ENCODE measurements at places on chromosomes 12 and 14.
A peak's percentile ranks its signal among the peaks of the same experiment; 100 is the strongest.

GRCh38 chr12:12774791-12775190 is 10.7 kb upstream of the APOLD1 start:
- DNase-seq: no peak

GRCh38 chr14:76950055-76951020 is 78.2 kb downstream of the IRF2BPL start:
- no peak for DNase-seq

DNA sequence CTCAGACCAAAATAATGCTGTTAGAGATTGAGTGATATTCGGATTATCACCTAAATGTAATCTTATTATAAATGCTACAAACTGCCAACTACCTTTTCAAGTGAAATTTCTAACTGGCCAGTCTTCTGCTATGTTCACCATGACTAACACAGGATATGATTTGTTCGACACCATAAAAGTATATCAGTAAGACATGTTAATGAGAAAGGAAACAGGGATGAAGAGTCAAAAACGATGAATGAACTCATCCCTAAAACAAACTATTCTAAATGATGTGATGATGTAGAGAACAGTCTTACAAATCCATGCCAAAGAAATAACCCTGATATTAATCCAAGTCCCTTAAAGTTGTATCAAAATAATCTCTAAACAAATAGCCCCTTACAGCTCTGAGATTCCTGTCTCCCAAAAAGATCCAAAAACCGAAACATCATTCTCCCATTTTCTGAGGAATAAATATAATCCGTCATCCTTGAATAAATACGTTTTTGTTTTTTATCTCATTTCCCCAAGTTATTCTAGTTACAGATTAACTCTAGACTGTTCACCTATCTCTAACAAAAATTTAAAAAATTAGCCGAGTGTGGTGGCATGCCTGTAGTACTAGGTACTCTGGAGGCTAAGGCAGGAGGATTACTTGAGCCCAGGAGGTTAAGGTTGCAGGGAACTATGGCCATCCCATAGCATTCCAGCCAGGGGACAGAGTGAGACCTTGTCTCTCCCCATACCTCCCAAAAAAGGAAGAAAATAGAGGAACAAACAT is 9.1 kb downstream of the SCAF11 start:
- no peak for DNase-seq

GRCh38 chr14:80776657-80777056 is 164.9 kb downstream of the CEP128 start:
- DNase-seq: no peak

- no peak for DNase-seq
Measured at GRCh38 chr12:52801773-52802172, 5.9 kb upstream of the KRT3 start.

GRCh38 chr14:45811155-45811554 is 558.2 kb upstream of the MIS18BP1 start:
- no peak for DNase-seq

GRCh38 chr12:1778911-1779310 is 41.5 kb upstream of the LRTM2 start:
- no peak for DNase-seq

DNA sequence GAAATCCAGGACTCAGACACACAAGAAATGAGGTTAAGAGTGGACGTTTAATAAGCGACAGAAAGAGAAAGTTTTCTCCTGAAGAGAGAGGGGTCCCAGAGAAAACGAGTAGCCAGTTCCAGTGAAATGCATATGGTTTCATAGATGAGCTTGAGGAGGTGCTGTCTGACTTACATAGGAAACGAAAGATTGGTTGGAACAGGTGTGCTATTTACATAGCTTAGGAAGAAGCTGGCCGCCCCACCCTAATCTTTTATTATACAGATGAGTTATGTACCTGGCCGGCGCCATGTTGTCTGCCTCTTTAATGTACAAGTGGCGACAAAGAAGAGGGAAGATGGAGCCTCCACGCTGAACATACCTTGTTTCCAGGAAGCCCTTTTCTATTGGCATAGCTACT is 223.0 kb downstream of the SLC6A15 start:
- no peak for DNase-seq

GRCh38 chr14:24238123-24238522 is 4.3 kb downstream of the TINF2 start:
- peak; percentile 40 for DNase-seq

DNA sequence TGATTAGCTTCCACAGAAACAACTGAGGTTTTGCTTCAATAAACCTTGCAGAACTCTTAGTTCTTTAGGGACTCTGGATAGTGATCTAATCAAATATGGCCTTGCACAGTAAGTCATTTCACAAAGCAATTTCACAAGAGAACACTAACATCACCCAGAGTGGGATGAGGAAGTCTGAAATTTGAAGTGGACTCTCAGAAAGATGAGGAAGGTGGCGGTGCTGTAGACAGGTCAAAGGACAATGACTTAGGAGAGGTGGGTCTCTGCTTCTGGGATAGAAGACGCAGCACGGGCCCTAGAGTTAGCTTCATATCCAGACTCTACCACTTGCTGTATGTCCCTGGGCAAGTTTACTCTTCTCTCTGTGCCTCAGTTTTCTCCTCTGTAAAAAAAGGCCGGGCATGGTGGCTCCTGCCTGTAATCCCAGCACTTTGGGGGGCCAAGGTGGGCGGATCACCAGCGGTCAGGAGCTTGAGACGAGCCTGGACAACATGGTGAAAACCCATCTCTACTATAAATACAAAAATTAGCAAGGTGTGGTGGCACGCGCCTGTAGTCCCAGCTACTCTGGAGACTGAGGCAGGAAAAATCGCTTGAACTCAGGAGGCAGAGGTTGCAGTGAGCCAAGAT is 18.9 kb downstream of the FOS start:
- no peak for DNase-seq

GRCh38 chr12:96198965-96199364 is 4.8 kb downstream of the ELK3 start:
- no peak for DNase-seq
